A172 (cell line): ENCODE measurements at places on chromosomes 2 and 18.

- no peak for DNase-seq
Measured at GRCh38 chr2:239611222-239611795, 210.5 kb upstream of the HDAC4 start.

DNA sequence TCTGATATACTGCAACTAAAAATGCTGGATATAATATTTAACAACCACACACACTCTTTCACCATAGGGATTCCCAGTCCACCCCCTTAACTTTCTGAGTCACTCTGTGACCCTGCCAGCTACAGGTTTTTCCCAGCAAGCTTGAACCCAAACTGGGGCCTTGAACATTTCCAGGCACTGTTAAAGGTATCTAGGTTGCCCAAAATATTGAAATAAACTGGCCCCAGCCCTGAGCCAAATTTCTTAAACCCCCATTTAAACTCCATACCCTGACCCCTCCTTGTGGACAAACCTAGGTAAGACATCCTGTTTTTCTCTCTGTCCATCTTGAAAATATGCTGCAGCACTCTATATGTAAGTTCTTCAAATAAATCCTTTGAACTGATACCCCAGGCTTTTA is 19.7 kb upstream of the DCTN1 start:
- DNase-seq = peak; percentile 22

- DNase-seq = no peak
Measured at GRCh38 chr2:18244845-18245244, 315.6 kb downstream of the RDH14 start.

- no peak for DNase-seq
Measured at GRCh38 chr2:95023222-95023597, 2.3 kb upstream of the MAL start.

DNA sequence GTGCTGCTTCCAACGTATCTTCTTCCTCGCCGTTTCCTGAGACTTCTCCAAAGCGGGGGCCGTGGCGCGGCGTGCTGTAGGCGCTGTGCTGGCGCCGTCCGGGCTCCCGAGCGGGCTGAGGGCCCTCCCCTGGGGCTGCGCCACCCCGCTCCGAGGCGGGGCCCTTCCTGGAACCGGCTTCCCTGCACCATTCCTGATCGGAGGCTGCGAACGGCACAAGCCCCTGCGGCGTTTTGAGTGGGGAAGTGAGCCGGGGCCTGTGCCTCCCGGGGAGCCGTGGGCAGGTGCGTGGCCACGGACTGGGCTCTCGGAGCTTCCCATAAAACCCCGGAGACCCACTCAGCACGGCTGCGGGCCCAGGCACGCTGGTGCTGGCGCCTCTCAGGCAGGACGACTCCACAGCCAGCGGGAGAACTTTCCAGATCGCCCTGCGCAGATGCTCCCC is 74.7 kb downstream of the PSMG2 start:
- no peak for DNase-seq

GRCh38 chr2:224133387-224133786 is 94.3 kb upstream of the SERPINE2 start:
- DNase-seq = no peak

DNA sequence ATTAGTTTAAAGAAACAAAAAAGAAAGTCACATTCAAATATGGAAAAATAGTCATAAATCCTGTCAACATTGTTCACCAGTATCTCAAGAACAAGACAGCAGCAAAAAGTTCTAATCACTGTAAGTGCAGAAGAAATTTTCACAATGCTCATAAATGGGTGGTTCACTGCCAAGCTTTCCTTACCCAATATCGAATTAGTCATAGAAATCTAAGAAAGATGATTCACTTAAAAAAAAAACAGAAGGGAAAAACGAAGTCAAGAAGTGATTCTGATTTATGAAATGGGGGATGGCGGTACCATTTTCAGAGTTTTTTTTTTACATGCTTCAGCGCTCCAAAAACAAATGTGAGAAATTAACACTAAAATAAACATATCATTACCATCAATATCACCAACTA is 156.7 kb downstream of the EXOC6B start:
- peak; percentile 56 for DNase-seq

GRCh38 chr2:18637196-18637595 is 47.8 kb upstream of the NT5C1B start:
- DNase-seq = no peak

GRCh38 chr2:33411765-33412164 is 64.7 kb upstream of the RASGRP3 start:
- peak; percentile 46 for DNase-seq

- peak; percentile 52 for DNase-seq
Measured at GRCh38 chr18:58991167-58991798, 126.6 kb downstream of the ZNF532 start.

DNA sequence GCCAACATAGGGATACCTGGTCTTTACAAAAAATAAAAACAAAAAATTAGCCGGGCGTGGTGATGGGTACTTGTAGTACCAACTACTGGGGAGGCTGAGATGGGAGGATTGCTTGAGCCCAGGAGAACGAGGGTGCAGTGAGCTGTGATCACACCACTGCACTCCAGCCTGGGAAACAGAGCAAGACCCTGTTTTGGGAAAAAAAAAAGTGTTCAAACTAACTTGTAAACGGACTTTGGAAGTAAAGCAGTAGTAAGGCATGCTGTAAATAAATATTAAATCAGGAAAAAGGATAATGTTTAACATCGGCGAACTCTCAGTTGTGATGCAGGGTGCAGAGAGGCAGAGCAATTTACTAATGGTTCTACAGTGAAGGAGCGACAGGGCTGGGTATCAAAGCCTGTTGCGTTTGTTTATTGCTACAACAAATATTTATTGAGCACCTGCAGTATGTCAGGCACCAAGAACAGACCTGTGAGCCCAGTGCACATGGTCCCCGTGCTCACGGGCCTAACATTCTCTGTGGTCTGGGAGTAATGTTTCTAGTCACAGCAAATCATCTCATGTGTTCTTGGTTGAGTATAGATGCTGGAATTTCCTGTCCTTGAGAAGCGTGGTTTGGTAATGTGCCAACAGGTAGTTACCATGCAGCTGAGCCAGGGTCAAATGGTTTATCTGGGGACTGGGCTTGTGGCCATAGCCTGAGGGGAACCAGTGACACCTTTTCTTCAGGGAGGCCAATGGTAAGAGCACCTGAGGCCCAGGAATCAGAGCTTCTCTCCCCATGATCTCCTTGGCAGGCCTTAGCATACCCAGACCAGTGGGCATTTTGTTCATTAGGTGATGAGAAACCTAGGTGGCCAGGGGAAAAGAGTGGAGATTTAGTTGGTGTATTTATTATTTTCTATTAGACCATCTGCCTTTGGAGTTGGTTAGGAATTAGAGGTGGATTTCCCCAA is 27.9 kb upstream of the GREB1 start:
- DNase-seq = peak; percentile 75

DNA sequence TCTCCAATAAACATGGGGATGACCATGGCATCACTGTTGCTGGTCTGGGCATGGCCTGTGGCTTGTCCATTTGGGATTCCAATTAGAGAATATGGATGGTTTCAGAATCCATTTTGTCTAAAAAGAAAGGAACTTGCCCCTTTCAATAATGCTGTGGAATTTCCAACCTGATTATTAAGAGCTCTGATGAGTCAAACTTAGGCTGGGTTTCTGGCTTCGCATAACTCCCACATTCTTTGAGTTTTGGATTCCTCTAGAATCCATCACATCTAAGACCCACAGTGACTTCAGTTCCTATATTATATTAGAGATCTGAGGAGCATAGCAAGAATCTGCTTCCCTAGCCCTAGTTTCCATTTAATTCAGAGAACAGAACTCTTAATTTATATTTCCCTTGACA is 531.5 kb downstream of the TNS1 start:
- peak; percentile 8 for DNase-seq

GRCh38 chr2:61288070-61288841 is 126.3 kb downstream of the C2orf74 start:
- DNase-seq = no peak

- no peak for DNase-seq
Measured at GRCh38 chr2:96808176-96808837, 7.8 kb upstream of the CNNM3 start.

DNA sequence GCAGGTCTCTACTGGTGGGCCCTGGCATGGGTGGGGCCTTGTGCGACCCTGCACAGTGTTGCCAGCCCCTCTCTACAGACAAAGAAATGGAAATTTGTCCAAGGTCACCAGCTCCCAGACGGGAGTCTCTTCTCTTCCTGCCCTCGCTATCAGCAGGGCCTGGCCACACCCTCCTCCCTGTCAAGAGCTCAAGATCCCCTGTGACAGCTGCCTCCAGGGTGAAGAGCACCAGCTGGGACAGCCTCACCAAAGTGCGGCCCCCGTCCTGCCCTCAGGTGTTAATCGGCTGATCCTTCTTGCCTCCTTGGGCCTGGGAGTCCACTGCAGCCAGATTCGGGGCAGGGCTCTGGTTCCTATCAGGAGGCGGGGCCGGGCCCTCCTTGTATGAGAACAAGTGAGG is 259.1 kb downstream of the TWIST2 start:
- no peak for DNase-seq

- DNase-seq = no peak
Measured at GRCh38 chr2:68738906-68739594, 4.4 kb downstream of the ARHGAP25 start.

DNA sequence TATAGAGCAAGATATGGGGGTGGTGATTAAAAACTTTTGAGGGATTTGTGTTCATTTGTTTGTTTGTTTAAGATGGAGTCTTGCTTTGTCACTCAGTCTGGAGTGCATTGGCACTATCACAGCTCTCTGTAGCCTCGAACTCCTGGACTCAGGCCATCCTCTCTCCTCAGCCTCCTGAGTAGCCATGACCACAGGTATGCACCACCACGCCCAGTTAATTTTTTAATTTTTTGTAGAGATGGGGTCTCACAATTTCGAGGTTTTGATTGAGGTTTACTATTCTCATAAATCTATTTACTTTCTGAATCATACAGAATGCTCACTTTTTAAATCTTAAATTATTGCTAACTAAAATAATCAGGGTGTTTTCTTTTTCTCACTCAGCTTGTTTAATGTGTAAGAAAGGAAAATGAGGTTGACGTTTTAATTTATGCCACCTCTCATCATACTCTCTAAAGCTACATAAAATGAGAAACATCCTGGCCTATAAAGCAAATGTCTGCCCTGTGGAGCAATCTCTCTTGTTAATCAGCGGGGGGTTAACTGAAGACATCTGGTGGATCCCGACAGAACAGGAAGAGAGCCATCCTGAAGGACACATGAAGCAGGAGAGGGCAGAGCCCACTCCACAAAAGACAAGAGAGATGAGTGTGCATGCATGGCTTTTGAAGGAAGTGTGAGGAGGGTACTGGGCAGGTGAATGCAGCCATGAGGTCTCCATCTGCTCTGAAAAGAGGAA is 589.1 kb upstream of the SLC8A1 start:
- peak; percentile 48 for DNase-seq

GRCh38 chr18:71106701-71107100 is 817.9 kb downstream of the SOCS6 start:
- DNase-seq = no peak

DNA sequence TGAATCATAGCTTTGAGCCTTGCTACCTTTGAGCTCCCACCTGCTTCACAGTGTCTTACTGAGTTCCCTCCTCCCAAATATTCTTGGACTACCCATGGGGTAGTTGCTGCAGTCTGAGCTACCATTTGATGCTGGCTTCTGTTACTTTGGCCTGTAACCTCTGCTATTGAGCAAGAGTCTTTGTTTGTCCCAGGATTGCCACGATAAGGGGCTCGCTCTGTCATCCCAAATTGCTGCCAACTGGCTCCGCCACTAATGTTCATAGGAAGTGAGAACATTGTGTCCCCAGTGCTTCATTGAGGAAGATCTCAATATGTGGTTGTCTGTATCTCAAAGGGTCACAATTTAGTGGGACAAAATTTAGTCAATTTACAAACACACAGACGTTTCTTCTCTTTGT is 103.8 kb downstream of the TRIM43 start:
- no peak for DNase-seq

DNA sequence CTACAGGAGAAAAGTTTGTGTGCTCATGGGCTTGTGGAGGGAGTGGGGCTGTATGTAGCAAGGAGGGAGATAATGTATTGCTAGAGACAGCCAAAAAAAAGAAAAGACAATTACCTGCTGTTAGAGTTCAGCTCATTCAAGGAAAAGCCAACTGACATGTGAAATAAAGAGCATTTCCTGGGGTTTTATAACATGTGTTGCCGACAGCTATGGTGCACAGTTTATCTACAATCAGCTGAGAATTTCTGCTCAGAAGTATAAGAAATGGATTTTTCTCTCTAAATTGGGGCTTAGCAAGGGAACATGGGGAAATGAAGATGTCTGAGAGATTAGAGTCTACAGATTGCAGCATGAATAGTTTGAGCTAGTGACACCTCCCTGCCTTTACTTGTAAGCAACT is 674.1 kb downstream of the SUCLG1 start:
- DNase-seq = no peak

GRCh38 chr2:241102239-241102803 is at the start of gene MTERF4:
Gene MTERF4, minus strand, starts transcription at chr2:241102287. Its CDS starts 14 bp downstream, at chr2:241102273.
- DNase-seq = peak; percentile 76

DNA sequence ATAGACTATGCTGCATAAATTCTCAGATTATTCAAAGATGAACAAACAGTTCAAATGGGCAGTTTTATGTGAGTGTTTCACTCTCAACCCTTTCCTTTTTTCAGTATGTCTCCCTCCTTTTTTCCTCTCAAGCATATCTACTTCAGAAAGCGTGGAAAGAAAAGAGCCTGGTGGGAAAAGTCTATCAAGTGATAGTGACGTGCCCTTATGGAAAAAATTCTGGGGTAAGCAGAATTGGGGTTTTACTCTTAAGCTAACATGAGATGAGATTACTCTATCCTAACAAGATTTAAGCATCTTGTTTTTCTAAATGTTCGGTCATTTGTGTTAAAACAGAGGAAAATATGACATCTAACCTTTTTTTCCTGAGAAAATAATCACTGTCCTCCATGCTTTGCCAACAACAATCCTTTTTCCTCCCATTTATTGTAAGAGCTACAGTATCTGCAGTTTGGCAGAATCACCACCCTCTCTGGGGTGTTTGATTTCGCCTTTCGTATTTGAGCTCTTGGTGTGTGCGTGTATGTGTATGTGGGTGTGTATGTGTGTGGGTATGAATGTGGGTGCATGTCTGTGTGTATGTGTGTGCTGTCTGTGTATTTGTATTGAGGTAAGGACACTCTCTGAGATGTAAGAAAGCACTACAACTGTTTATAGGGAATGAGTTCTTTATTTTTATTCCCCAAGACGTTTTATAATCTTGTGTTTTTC is 143.9 kb upstream of the L3MBTL4 start:
- no peak for DNase-seq

- DNase-seq = no peak
Measured at GRCh38 chr2:70089220-70089982, 2.1 kb downstream of the PCBP1 start.

DNA sequence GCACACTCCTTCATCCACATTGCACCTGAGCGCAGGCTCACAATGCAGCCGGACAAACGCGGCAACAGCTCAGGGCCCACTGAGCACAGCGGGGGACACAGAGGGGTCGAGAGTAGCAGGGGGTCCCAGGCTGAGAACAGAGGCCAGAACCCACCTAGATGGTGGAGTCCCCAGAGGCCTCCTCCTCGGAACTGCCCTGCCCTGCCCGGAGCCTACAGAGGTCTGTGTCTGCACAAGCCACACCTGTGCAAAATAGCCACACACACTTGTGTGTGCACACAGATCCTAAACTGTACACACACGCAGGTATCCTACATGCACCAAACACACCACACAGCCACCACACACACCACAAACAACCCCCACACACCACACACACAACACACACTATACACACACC is 72.8 kb downstream of the TMEM18 start:
- no peak for DNase-seq
